Fibroblast of skin of back (primary cell): ENCODE measurements at places on chromosomes 6 and 20.
A peak's percentile ranks its signal among the peaks of the same experiment; 100 is the strongest.

DNA sequence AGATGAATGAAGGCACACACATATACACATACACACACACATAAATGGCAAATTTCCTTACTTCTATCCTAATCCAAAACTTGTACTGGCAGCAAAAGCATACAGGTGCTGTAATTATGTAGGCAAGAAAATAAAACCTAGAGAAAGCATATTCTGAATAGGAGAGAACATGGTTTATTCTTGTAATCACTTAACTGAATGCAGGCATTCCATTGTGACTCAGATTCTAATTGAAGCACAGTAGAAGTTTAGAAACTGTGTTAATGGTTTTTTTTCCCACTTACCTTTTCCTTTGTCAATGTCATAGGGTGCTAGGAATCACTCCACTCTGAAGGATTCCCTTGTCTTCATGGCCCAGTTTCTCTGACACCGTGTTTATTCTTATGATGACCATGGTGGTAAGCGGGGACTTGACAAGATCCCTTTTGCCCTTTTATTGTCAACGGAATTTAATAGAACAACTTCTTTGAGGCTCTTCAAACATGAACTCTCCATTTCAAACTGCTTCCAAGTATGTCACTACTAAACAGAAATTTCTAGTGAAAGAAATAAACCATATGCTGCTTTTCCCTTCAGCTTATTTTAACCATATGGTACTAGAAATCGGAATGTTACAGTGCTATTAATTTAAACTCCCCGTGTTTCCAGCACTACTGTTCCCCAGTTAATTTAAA lies 164.2 kb downstream of the OGFRL1 start:
- DNase-seq: no peak

GRCh38 chr6:153130515-153131036 lies 506 bp downstream of the RGS17 start:
- DNase-seq: no peak

GRCh38 chr20:50387996-50388332 lies 122.2 kb upstream of the PTPN1 start:
- DNase-seq: peak; percentile 55

DNA sequence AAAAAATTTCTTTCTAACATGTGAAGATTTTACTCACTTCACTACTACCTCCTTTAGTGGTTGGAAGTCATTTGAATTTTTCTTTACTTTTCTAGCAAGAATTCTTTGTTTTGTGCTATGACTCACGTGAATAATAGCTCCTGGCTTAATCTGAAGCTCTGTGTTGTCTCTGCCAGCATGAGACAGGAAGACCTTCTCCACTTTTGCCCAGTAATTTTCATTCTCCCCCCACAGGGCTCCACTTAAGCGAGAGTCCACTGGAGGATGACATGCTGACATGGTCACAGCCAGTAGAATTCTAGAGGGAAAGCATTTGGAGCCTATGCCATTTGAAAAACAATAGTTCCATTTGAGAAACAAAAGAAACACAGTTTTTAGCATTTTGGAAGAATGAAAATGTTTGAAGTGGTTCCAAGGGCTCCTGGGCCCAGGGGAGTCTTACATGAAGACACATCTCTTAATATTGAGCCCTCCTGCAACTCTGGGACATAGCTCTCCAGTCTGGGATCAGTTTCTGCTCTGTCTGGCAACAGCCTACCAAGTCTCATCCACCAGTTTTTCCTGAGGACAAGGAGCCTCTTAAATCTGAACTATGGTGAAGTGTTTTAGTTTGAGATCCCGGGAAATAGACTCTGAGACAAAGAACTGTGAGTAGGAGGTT lies 231.4 kb downstream of the PAX1 start:
- peak; percentile 81 for DNase-seq

- peak; percentile 21 for DNase-seq
These were observed 113.1 kb downstream of the C6orf58 start for GRCh38 chr6:127690092-127690491.

DNA sequence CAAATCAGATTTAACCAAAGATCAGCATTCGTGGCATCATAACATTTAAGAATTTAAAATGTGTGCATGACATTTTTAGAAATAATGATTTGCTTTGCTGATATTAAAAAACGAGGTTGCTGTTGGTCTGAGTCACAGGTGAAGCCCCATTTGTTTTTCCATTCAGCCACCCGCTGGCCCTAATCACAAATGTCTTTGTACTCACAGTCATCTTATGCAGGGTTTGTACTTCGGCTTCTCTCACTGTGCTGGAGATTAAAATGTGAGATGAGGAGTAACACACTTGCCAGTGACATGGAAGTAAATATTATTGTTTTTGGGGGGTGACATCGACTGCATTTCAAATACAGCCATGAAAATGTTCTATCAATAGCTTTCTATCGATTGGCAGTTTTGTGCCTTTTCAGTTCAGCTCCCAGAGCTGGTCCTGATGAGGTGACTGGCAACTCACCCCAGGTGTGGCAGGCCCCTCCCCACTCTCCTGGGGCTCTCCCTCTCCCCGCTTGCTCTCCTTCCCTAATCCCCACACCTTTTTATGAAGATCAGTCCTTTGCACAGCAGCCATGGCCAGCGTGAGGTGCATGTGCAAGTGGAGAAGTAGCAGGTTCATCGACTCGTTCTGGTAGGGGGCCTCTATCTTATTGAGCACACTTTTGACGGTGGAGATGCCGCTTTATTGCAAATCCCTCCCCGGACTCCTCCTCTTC lies 58.8 kb upstream of the FUCA2 start:
- DNase-seq: no peak

DNA sequence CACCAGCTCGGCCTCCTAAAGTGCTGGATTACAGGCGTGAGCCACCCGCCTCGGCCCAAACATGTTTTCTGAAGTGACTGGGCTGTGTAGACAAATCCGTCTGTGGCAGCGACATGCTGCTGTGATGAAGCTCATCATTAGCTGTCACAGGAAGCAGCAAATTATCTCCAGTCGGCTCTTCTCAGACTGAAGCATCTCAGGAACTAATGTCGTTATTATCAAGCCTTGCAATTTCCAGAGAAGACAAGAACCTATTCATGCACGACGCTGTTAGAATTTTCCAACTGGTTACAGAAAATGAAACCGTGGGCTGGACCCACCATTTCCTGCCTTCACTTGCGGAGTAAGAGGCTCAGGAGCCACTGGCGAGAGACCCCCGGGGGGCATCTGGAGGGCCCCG lies 17.1 kb upstream of the NTSR1 start:
- DNase-seq: no peak
